Urinary bladder (tissue), 4 donors: ENCODE measurements at places on chromosomes 7 and 10. TPM values are rescaled to one million over a fixed set of nuclear protein-coding genes. Genes with fewer than 3 reads are reported as not detected.

DNA sequence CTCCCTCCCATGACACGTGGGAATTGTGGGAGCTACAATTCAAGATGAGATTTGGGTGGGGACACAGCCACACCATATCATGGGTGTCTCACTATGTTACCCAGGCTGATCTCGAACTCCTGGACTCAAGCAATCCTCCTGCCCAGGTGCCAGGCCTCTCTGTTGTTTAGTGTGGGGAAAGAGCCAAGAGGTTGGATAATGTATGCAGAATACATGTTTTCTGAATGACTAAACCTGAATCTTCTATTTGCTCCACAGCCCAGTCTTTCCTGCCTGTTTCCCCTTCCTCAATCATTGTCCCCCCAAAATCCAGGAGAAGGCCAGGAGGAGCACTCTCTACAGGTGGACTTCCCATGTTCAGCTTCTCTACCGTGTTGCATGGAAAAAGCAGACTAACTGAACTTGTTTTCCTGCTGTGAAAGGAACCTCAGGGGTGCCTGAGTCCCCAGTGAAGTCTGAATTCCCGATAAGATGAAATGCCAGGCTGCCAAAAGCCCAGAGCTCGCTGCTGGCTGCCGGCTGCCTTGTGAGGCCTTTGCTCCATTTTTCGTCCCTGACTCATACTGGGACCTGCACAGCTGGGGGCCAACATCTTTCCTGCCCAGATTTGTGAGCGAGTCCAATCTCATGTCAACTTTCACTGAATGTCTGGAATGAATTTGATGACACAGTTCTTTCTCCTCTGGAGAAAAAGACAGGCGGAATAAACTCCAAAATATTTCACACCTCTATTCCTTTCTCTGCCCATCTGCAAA lies 588.0 kb downstream of the CALN1 start:
- DNase-seq = no peak

- no peak for DNase-seq
Measured at GRCh38 chr10:68895041-68895440, 6.1 kb upstream of the DDX50 start.

- no peak for DNase-seq
Measured at GRCh38 chr7:73671857-73672445, 4.3 kb downstream of the VPS37D start.

GRCh38 chr7:73519867-73520672 lies 2.0 kb downstream of the BAZ1B start:
- DNase-seq = no peak

GRCh38 chr7:151205730-151206129 lies 4.6 kb downstream of the H2BK1 start:
- DNase-seq = no peak

- DNase-seq = no peak
Measured at GRCh38 chr7:7756577-7756976, 38.2 kb upstream of the RPA3 start.

GRCh38 chr7:102125127-102125596 lies 161.5 kb upstream of the SH2B2 start:
- no peak for DNase-seq

GRCh38 chr7:146764458-146764857 lies 647.9 kb downstream of the CNTNAP2 start:
- DNase-seq = no peak

DNA sequence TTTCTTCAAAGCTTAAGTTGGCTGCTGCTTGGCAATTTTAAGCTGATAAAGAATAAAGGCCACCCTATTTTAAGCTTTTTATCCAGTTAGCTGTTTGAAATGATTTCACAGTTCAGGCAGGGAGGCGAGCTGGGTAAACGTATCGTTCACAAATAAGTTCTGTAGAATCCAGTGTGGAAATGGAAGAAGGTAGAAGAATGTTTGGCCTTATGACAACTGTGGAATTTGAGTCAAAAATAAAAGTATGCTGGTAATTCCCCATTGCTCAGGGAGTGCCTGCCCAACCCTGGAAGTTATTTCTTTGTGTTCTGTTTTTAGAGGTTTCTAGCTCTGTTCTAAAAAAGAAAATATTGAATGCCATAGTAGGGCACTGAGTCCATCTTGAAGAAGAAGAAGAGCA lies 113.1 kb downstream of the ARL4A start:
- no peak for DNase-seq

DNA sequence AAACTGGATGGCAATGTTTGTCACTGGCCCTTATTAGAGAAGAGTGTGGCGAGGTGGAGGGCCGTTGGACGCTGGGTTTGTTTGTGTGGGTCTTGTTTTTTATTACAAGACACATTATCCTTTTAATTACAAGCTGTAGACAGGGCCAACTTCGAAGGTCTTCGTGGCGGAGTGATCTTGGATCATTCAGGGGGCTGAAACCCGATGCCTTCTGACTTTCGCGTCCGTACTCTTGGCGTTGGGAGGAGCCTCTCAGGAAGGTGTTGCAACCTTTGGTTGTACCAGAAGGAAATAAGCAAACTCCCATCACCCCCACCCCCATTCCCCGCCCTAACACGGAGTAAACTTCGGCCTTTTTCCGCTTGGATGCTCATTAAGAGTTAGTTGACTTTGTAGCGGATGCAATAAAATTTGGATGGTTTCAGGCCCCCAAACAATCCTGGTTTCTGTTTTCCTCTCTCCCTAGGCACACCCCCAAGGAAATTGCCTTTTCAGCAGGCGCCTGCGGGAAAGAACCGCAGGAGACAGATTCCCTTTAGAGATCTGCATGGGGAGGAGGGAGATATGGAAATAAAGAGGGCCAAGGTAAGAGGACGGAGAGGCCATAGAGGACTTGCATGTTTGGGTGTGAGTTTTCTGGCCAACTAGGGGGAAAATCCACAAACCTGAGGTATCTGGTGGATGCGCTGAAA lies 294.5 kb upstream of the NFE2L3 start:
- no peak for DNase-seq

- no peak for DNase-seq
Measured at GRCh38 chr10:49318755-49319154, 19.8 kb downstream of the C10orf71 start.

GRCh38 chr10:116538456-116538855 lies 7.3 kb upstream of the PNLIP start:
- no peak for DNase-seq

DNA sequence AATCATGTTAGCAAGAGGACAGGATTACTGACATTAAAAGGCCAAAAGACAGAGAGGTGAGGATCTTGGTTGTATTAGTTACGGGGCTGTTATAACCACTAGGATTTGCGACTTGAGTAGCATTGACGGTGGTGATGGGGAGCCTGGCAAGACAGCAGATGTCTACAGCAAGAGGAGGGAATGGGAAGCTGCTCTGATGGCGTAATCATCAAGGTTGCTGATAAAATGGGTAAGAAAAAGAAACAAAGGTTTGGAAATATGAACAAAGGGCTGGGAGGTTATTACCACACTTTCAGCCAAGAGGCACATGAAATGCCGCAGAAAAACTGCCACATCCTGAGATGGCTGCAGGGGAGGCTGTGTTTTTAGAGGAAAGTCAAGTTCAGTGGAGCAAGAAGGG lies 33.9 kb downstream of the TMEM229A start:
- no peak for DNase-seq

DNA sequence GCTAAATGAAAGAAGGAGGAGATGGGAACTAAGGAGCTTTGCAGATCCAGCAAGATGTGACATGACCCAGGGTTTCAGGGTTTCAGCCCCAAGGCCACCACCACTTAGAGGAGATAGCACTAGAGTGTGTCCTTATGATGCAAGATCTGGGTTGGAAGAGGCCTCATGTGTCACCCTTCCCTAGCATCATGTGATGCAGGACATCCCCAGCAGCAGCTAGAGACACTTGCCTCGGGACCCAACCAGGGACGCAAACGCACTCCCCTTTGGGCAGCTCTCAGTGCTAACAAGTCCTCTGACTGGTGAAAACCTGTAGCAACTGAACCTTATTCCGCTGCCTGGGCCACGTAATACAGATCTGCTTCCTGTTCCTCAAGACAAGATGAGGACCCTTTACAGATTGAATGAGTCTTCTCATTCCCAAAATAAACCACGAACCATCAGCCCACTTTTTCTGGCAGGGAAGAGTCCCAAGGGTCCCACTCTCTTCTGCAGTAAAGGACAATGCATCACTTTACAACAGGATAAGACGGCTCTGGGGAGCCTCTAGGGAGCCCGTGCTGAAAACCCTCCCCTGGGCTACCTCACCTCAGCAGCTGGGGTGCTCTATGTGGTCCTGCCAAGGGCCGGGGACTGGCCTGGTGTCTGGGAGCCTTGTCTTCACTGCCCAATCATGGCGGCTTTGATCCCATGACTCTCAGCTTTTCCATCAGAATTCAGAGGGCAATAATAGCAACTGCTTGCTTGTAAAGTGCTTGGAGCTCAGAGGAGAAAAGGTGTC lies 44.8 kb upstream of the GDF10 start:
- no peak for DNase-seq

DNA sequence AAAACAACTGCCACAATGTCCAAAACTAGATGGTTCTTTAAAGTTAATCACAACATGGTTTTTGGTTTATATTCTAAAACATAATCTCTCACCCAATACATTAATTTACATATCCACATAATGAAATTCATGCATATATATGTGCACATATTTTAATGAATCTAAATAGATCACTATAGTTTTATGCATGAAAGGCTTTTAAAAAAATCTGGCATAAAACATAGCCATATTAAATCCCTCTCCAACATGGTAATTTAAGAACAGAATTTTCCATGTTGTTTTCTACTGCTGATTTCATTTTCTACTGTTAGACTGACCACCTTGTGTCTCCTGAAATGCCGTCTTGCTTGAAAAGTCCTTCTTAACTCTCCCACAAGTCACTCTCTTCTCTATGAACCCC lies 196.1 kb upstream of the AOAH start:
- no peak for DNase-seq

- no peak for DNase-seq
Measured at GRCh38 chr10:50464004-50464409, 159.7 kb downstream of the SGMS1 start.

The GGCT gene
- total RNA-seq = 33.6 TPM

The ACSM6 gene
- total RNA-seq = 0.48 TPM

The LDB3 gene
- total RNA-seq = 7.1 TPM

The AKR1C3 gene
- total RNA-seq = 13.4 TPM

The SPOCK2 gene
- 3.2 TPM for total RNA-seq

The MUC3A gene
- not detected for total RNA-seq

The FEZF1 gene
- not detected for total RNA-seq

The ZP3 gene
- total RNA-seq = 0.42 TPM

The DNAJC1 gene
- total RNA-seq = 47.1 TPM

The UCN3 gene
- total RNA-seq = not detected

The LRRTM3 gene
- 0.85 TPM for total RNA-seq
